ENCODE measurements at places on chromosomes 4 and X. TPM values are rescaled to one million over a fixed set of nuclear protein-coding genes. Genes with fewer than 3 reads are reported as not detected.

CXCL1 gene
- total RNA-seq, result 1.9 TPM

CT45A1 gene
- total RNA-seq, result not detected

DNA sequence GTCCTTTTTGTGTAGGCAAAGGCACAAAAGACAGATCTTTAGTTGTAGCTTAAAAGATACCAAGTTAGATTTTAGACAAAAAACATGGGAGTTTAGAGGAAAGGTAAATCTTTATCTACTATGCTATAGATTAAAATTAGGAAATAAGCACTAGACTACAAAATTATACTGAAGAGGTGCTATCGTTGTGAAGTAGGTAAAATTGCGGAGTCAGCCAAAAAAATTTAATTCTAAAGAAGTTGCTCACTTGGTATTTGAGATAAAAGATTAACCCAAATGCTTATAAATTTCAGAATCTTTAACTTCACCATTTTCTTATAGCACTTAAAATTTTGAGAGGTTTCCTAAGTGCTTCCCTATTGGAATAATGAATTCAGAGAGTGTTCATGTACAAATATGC is 604.1 kb downstream of the GRXCR1 start:
- H3K4me3 ChIP-seq, result no peak overlapping the region
- H3K4me1 ChIP-seq, result no peaks in the 10 kb centered on the region
- H3K36me3 ChIP-seq, result no peaks in the 10 kb centered on the region
- no peaks in the 10 kb centered on the region for H3K27me3 ChIP-seq
- H3K27ac ChIP-seq, result no peak overlapping the region
- no peak for DNase-seq

MID1 gene
- 22.7 TPM for total RNA-seq

GRCh38 chr4:152946446-152946845 is 10.3 kb downstream of the FHDC1 start:
- peaks cover 9% of the 10 kb centered on the region for H3K4me1 ChIP-seq
- H3K36me3 ChIP-seq, result no peaks in the 10 kb centered on the region
- H3K27me3 ChIP-seq, result no peaks in the 10 kb centered on the region
- no peak overlapping the region for H3K4me3 ChIP-seq
- no peak overlapping the region for H3K27ac ChIP-seq

DNA sequence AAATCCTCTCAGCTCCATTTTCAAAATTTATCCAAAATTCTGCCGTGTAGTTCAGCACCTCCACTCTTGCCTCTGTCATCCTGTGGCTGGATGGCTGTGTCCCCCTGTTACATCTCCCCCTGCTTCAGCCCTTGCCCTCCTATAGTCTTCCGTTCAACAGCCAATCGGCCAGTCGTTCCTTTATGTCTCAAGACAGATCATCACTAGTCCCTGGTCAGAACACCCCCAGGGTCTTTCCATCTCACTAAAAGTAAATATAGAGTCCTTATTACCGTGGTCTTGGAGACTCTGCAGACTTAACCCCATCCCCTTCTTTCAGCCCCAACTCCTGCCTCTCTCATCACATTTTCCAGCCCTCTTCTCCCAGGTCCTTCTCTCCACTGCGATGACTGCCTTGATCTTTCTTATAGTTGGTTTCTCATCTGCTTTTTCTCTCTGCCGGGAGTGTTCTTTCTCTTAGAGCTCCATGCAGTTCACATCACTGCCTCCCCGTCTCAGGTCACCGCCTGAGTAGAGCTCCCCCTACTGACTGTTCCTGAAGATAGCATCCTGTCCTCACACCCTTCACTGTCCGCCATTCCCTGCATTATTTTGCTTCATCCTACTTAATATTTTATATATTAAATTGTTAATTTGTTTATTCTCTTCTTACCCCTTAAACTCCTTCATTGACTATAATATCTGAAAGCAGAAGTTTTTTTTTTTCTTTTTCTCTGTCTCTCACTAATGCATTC is 736.9 kb upstream of the MAGEB2 start:
- no peaks in the 10 kb centered on the region for H3K36me3 ChIP-seq
- H3K27ac ChIP-seq, result no peak overlapping the region
- no peaks in the 10 kb centered on the region for H3K27me3 ChIP-seq
- H3K4me1 ChIP-seq, result no peaks in the 10 kb centered on the region
- no peak for DNase-seq
- no peak overlapping the region for H3K4me3 ChIP-seq

DNA sequence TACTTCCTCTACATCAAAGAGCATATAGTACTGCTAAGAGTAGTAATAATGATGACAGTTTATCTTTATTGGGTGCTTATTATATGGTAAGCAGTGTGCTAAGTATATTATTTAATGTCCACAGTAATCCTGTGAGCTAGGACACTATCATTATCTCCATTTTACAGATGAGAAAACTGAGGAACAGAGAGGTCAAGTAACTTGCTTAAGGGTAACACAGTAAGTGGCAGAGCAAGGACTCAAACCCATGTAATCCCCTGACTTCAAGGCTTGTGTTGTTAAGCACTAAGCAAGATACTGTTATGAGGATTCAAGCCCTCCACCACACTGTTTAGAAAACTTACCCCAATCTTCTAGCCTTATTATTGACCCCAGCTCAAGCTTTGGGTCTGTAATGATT is 202.4 kb downstream of the ENOX2 start:
- H3K36me3 ChIP-seq, result no peaks in the 10 kb centered on the region
- no peaks in the 10 kb centered on the region for H3K27me3 ChIP-seq
- no peak for DNase-seq

RNF212 gene
- total RNA-seq, result 7.5 TPM

DNA sequence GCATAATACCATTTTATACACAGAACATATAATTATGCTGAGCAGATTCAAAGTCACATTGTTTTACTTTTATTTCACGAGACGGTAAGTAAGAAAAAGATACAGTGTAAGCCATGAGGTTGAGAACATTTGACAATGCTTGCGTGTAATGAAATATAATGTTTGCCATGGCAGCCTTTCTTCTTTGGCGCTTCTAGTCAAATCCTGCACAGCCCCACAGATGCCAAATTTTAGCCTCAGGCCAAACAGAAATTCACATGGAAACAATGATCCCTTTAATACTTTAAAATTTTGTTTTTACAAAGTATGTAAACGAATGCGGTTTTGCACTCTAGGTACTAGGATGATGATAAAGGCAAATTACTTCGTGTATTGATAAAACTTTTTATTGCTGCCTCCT is 502.7 kb upstream of the SMIM31 start:
- no peak overlapping the region for H3K27ac ChIP-seq
- no peak overlapping the region for H3K4me3 ChIP-seq
- H3K36me3 ChIP-seq, result no peaks in the 10 kb centered on the region
- no peaks in the 10 kb centered on the region for H3K27me3 ChIP-seq
- DNase-seq, result no peak

DNA sequence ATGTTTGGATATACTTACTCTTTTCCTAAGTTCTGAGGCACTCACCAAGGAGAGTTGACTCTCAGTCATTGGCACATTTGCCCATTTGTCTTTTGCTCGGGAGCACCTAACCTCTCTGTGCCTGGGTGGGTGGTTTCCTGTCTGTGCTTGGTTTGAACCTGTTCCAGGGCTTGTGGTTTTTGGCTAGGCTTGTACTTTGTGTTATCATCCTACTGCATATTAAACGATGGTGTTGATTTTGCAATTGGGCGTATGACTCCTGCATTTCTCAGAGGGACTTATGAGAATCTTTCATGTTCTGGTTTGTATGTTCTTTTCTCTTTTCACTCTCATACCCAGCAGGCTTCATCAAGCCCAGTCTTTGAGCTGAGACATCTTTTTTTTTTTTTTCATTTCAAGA is 161.7 kb downstream of the BTC start:
- no peaks in the 10 kb centered on the region for H3K36me3 ChIP-seq
- no peak overlapping the region for H3K4me3 ChIP-seq
- H3K4me1 ChIP-seq, result no peaks in the 10 kb centered on the region
- no peak overlapping the region for H3K27ac ChIP-seq
- no peaks in the 10 kb centered on the region for H3K27me3 ChIP-seq

PTTG2 gene
- total RNA-seq, result 0.28 TPM

DNA sequence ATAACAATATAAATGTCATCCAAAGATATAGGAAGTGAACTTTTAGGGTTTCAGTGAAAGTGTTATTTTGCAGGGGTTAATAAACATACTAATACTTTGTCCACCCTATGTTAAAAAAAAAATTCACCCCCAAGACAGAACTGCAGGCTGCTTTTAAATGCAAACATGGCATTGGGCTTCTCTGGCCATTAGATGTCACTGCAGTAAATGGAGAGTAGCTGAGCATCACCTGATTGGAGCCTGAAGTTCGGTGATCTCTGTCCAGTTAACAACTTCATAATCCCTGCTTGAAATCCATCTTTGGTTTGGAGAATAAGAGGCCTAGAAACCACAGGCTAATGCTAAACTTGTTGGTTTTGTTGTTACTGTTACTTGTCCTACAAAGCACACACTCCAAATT is 18.7 kb downstream of the SLC25A43 start:
- no peak overlapping the region for H3K27ac ChIP-seq
- no peak for DNase-seq
- no peaks in the 10 kb centered on the region for H3K36me3 ChIP-seq
- H3K4me1 ChIP-seq, result no peaks in the 10 kb centered on the region
- H3K27me3 ChIP-seq, result no peaks in the 10 kb centered on the region

DNA sequence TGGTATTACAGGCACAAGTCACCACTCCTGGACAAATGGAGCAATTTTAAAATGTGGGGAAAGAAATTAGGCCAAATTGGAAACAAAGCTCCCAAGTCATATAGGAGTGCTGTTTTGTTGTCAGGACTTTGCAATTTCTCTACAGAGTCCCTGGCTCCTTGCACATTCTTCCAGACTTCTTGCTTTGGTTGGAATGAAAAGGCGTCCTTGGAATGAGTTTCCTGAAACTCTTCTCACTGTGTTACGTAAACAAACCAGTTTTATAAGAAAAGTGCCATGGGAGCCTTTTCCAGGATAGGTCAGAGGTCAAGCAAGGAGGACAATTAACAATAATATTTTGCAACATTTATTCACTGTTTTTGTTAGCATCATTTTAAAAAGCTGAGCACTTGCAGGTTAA is 32.4 kb upstream of the KIT start:
- peaks cover 4% of the 10 kb centered on the region for H3K4me1 ChIP-seq
- no peak overlapping the region for H3K27ac ChIP-seq
- no peak for DNase-seq
- H3K36me3 ChIP-seq, result no peaks in the 10 kb centered on the region

GRCh38 chrX:1483843-1484637 is 31.3 kb upstream of the ASMTL start:
- H3K27me3 ChIP-seq, result no peaks in the 10 kb centered on the region
- H3K4me3 ChIP-seq, result no peak overlapping the region
- no peaks in the 10 kb centered on the region for H3K36me3 ChIP-seq
- H3K27ac ChIP-seq, result no peak overlapping the region

GRCh38 chr4:140800666-140801065 is 44.5 kb upstream of the TBC1D9 start:
- no peak for DNase-seq
- H3K27me3 ChIP-seq, result no peaks in the 10 kb centered on the region
- H3K36me3 ChIP-seq, result no peaks in the 10 kb centered on the region
- no peak overlapping the region for H3K4me3 ChIP-seq

SMIM43 gene
- 0.11 TPM for total RNA-seq

All from spinal cord (tissue), 10 donors.